ENCODE measurements at places on chromosomes 12 and 14. TPM values are rescaled to one million over a fixed set of nuclear protein-coding genes. Genes with fewer than 3 reads are reported as not detected.

FOXA1 gene
- not detected for total RNA-seq

MYO1H gene
- 0.10 TPM for total RNA-seq

GDF11 gene
- 5.8 TPM for total RNA-seq

NTF3 gene
- total RNA-seq, result 0.84 TPM

FGF6 gene
- not detected for total RNA-seq

A2M gene
- total RNA-seq, result 996 TPM
